ENCODE measurements at places on chromosomes 5 and 9.

GRCh38 chr5:154278908-154279307 is 88.4 kb downstream of the GALNT10 start:
- DNase-seq = no peak

- no peak for DNase-seq
Measured at GRCh38 chr9:27457445-27457844, 66.6 kb upstream of the IFNK start.

- no peak for DNase-seq
Measured at GRCh38 chr5:165360784-165361542, 1855.5 kb downstream of the MAT2B start.

DNA sequence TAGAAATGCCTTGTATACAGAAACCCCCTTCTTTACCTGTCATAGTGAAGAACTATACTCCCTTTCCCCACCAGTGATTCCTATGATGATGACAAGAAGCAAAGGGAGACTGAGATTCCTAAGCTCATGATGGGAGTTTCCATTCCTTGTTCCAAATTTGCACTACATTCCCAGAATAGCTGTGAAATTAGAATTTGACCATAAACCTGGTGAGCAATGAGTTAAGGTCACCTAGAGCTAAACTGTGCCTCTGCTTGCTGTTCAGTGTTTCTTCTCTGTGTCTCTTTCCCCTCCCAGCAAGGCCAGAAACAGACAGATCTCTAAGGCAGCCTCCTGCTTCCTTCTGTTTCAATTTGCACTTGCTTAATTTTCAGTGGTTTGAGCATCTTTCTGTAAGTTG is 332.1 kb downstream of the PIK3R1 start:
- DNase-seq = no peak

DNA sequence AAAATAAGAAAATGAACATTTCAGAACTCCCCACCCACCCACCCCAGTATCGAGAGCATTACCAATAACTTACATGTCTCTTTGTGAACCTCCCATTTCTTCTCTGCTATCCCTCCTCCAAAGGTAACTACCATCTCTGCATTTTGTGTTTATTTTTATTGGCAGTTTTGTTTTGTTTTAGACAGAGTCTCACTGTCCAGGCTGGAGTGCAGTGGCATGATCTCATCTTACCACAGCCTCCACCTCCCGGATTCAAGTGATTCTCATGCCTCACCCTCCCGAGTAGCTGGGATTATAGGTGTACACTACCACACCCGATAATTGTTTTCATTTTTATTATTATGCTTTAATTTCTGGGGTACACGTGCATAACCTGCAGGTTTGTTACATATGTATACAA is 21.7 kb upstream of the GLIS3 start:
- DNase-seq = no peak

DNA sequence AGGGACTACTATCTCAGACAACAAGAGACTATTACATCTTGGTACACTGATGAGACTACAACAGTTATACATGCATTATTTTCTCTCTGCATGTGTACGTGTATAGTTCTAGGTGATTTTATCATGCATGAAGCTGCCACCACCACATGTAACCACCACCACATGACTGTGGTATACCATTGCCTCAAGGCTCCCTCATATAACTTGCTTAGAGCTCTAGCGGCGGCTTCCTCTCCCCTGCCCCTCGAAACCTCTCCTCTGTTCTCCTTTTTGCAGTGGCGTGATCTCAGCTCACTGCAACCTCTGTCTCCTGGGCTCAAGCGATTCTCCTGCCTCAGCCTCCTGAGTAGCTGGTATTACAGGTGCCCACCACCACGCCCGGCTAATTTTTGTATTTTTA is 162.3 kb downstream of the AOPEP start:
- no peak for DNase-seq

DNA sequence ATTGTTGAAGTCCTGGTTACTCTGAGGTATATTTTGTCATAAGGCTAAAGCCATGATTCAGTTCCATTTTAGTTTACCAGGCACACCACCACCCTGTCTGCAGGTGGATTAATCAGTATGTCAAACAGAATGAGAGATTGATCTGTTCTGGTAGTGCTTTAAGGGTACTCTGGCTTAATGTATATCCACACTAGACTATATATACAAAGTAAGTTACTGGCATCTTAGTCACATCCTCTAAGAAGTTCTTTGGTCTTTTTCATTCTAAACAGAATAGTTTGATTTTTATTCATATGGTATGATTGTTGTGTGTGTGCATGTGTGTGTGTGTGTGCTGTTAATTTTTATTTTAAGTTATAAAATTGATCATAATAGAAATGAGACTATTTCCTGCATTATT is 61.8 kb downstream of the RAB24 start:
- DNase-seq = no peak

- DNase-seq = no peak
Measured at GRCh38 chr5:179265514-179266290, 79.6 kb downstream of the ADAMTS2 start.

DNA sequence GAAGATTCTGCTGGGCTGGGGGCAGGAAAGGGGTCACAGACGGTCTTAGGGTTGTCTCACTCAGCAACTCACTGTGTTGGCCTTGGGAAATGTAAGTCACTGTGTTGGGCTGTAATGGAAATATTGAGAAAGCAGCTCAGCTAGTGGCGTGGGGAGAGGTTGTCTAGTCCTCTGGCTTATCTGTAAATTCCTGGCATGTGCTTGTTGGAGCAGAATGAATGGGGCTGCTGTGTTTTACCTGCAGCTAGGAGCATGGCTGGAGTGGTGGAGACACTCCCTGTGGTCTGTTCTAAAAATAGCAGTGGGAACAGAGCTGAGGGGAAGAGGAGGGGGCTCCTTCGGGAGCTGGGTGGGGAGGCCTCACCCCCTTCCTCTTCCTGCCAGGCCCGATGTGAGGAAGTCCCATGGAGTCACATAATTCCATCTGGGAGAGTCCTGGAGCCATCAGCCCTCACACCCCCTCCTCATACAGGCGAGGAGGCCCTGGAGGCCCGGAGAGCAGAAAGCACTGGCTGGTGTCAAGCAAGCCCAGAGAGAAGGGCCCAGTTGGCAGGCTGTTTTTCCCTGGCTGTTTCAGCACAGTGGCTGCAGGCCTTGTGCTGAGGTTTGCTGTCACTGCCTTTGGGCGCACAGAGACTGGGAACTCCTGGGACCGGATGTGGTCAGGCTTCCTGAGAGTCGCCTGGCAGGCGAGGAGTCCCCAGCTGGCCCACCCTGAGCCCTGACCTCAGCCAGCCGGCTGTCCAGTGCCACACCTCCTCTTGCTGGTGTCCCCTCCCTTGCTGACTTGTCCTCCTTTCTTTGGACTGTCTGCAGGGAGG is 84.9 kb downstream of the RGS3 start:
- peak; percentile 35 for DNase-seq

DNA sequence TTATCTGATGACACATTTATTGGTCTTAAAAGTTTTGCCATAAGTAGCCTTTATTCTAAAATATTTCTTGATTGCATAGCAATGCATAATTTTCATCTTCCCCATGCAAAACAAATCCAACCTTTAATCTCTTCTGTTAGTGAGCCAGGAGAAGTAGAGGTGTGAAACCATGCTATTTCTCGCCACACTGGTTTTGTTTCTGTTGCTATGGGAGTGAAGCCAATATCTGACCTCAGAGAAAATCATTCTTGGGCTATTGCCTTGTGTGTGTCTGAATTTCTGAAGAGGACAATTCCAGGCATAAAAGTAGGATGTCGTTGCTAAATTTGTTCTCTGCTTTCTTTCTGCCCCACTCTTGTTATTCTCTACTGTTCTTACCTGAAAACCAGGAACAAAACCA is 183.6 kb downstream of the PTTG1 start:
- no peak for DNase-seq

DNA sequence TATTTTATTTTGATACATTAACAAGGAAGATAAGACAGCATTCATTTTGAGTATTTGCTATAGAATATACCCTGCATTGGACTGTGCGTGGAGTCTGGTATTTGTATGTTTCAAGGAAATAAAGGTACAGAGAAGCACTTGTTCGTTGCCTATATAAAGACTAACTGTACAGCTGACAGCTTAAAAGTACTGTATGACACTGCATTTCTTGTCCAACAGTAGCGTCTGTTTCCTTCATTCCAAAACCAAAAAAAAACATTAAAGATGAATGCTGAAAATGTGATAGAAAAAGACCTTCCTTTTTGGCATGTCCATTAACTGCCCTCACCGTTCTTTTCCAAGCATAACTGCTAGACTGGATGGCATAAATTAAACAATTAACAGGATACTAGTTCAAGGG is 15.3 kb downstream of the TNFAIP8 start:
- no peak for DNase-seq

DNA sequence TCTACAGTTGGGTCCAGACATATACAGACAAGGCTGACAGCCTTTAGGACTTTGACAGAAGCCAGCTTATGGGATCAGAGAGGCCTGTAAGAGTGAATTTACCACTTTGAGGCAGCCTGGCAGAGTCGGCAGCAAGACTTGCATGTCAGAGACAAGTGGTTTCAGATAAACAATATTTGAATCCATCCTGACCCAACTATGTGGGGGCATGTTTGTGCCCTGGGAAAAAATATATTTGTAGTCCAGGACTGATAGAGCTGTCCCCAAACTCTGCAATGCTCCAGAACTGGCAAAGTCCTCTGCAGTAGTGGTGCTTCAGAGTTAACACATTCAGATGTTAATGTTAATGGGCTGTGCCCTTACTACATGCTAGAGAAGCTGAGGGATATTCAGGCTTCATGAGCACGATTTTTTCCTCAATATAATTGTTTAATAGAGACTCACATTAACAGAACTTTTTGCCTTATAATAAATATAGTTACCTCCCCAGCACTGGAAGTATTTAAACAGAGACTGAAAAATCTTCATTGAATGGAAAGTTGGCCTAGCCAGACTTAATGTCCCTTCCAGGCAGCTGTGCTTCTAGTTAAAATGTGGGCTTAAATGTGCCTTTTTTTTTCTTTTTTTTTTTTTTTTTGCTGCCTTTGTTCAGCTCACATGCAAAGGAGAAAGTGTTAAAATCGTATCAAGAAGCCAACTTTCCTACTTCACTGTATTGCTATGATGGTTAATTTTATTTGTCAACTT is 42.9 kb downstream of the FEM1C start:
- DNase-seq = no peak

DNA sequence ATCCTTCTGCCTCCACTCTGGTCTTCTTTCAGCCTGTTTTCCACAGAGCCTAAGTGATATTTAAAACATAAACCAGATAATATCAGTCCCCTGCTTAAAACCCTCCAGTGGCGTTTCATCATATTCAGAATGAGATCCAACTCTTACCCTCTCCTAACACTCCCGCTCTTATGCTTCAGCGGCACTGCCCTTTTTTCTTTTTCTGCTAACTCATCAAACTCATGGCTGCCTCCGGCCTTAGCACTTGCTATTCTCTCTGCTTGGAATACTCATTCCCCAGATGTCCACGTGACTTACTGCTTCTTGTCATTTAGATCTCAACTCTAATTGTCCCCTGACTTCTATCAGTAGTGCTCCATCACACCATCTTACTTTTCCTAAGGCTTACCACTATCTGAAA is 73.6 kb downstream of the PIP5K1B start:
- no peak for DNase-seq

DNA sequence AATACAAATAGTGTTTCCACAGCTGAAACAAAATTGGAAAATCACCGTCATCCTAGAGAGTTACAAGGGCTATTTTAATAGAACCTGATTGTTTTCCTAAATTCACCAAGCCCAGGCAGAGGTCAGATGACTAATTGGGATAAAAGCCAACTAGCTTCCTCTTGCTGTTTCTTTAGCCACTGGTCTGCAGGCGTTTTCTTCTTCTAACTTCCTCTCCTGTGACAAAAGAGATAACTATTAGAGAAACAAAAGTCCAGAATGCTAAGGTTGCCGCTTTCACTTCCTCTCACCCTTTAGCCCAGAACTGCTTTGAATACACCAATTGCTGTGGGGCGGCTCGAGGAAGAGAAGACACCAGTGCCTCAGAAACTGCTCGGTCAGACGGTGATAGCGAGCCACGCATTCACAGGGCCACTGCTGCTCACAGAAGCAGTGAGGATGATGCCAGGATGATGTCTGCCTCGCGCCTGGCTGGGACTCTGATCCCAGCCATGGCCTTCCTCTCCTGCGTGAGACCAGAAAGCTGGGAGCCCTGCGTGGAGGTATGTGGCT is at the start of gene TLR4:
Gene TLR4, plus strand, starts transcription at position 380 of the 552 bp plus-strand sequence. Its CDS starts 70 bp downstream, at position 450.
- DNase-seq = no peak

GRCh38 chr5:124849774-124850173 is 103.3 kb upstream of the ZNF608 start:
- DNase-seq = no peak

- no peak for DNase-seq
Measured at GRCh38 chr9:80503671-80504281, 932.0 kb downstream of the TLE4 start.

DNA sequence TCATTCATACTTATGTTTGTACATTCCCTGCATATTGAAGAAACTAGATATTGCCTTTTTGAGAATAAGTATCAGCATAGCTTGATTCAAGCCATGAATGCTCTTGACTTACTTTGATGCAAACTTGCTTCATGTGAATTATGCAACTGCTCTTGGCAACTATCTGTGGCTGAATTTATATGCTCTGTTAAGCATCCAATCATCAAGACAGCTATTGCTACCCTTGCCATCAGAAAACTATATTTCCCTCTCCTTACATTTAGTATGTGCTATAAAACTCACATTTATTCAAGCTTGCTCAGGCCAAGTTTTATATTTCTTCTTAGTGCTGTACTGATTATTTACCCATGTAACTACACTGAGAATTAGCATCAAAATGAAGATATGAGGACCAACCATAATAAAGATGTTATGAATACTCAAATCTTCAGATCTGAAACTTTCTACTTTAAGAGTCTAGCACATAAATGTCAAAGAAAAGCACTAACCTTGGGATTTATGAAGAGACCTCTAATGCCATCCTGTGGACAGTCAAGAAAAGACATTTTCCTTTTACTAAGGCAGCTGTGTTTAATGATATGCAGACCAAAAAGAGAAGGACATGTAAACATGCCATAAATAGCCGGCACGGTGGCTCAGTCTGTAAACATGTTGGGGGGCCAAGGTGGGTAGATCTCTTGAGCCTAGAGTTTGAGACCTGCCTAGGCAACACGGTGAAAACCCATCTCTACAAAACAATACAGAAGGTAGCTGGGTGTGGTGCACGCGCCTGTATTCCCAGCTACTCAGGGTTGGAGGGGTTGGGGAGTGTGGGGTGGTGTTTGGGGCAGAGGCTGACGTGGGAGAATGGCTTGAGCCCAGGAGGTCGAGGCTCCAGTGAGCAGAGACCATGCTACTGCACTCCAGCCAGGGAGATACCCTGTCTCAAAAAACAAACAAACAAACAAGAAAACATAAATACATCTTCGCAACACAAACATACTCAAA is 267.0 kb upstream of the TYRP1 start:
- no peak for DNase-seq

- DNase-seq = no peak
Measured at GRCh38 chr5:55406292-55406691, 98.5 kb downstream of the MTREX start.

- DNase-seq = no peak
Measured at GRCh38 chr5:80069251-80069800, 34.2 kb downstream of the THBS4 start.

- DNase-seq = no peak
Measured at GRCh38 chr9:11551106-11551505, 938.3 kb upstream of the PTPRD start.
